ENCODE measurements at places on chromosomes 11 and 22.

DNA sequence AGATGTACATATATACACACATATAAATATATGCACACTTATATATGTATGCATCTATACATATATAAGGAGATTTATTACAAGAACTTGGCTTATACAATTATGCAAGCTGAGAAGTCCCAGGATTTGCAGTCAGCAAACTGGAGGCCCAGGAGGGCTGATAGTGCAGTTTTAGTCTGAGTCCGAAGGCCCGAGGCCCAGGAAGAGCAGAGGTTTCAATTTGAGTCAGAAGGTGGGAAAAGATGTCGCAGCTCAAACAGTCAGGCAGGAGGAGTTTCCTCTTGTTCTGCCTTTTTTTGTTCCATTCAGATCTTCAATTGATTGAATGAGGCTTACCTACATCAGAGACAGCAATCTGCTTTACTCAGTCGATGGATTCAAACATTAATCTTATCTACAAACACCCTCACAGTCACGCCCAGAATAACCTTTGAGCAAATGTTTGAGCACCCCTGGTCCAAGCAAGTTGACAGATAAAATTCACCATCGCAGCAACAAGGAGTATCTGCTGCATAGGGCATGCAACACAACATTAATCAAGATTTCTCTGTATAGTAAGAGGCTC, 4.0 kb upstream of the SGSM1 start:
- DNase-seq, result no peak

DNA sequence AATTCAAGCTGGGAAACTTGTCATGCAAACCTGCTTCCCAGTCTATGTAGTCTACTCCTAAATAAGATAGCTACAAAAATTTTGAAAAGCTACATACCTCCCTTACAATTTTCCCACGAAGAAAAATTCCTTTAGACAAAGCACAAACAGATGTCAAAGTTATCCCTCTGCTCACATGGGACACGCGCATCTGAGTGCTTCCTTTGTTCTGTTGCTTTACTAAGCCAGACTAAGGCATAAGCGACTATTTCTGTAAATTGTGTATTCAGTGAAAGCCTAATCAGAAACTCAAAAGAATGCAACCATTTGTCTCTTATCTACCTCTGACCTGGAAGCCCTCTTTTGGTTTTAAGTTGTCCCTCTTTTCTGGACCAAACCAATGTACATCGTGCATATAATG, 583.7 kb upstream of the B3GAT1 start:
- no peak for DNase-seq

- no peak for DNase-seq
Measured at GRCh38 chr11:130779943-130780342, 136.3 kb downstream of the SNX19 start.

GRCh38 chr11:65744026-65744698, 23.6 kb upstream of the RNASEH2C start:
- DNase-seq, result no peak

DNA sequence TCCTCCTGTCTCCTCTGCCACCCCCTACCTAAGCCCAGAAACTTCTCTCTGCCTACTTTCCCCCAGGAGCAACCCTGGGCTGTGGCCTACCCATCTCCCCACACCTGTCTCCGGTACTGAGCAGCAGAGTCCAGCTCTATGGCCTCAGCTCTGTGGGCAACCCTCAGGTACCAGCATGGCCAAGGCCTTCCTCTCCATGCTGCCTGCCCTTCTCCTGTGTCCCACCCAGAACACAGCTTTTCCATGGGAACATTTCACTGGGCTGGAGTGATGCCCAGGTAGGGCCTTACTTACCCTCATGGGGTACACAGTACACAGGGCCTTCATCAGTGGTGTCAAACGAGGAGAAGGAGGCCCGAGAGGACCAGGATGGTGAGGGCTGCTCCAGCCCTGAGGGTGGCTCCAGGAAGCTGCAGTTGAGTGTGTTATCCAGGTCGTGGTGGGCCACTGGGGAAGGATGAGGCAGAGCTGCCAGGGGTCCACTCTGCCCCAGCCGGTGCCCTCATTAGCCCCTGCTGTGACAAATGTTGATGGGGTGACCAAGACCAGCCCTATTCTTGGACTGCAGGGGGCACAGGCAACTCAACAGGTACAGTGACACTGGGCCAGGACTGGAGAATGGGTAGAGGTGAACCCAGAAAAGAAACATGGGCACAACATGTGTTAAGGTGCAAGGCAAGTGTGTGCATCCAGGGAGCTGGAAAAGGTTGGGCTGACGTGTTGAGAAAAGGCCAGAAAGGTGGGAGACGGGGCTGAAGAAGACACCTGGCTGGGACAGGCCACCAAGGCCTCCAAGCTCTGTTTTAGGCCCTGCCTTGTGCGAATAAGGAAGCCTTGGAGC, 10.3 kb downstream of the SCARF2 start:
- no peak for DNase-seq

- DNase-seq, result peak; percentile 42
Measured at GRCh38 chr11:14908214-14908880, 16.3 kb upstream of the CYP2R1 start.

DNA sequence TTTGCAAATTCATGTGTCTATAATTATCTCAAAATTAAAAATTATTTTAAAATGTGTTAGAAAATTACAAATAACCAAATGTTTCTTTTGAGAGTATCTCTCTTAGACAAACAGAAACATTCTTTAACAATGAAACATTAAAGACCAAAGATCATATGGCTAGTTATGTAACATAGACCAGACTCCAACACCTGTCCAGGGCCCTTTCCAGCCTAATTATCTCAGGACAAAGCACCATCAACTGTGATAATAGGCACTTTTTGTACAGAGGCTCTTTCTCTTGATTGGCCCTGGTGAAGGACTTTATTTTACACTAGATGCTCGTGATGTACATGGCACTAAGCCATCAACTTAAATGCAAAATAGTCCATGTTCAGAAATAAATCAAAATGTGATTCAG, 5.0 kb upstream of the PLEKHA7 start:
- no peak for DNase-seq

DNA sequence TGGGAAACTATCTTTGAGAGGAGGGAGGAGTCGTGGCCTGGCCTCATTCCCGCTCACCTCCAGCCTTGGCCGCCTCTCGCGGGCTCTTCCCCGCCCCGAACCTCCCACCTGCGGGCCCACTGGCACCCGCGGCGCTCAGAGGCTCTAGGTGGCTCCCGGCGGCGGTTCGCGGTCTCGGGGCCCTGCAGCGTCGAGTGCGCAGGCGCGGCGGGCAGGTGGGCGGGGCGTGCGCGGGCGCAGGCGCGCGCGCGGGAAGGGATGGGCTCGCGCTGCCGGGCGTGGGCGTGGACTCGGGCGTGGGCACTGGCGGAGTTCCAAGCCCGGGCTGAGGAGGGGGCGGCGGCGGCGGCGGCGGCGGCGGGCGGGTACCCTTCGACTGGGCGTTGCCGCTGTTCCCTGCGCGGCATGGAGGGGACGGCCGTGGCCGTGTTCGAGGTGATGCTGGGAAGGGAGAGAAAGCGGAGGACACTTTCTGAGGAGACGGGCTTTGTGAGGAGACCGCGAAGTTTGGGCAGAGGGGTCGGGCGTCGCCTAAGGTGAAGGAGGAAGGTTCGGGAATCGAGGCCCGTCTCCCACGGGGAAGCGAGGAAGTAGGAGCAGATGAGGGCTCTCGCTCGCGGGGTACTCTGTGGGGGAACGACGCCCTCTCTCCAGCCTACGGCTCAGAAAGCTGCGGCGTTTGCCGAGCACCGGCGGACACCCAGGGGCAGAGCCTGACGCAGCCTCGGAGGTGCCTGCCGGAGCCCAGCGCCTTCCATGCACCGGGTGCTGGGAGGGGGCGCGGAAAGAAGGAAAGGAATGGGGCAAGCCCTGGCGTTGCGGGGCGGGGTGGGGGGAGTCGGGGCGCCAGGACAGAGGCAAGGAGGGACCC, 15.7 kb upstream of the SPTBN2 start:
- peak; percentile 82 for DNase-seq

GRCh38 chr11:87259736-87260135, 222.0 kb downstream of the TMEM135 start:
- no peak for DNase-seq

- DNase-seq, result no peak
Measured at GRCh38 chr11:94924612-94925011, 48.7 kb downstream of the CWC15 start.

GRCh38 chr11:102276362-102276761, 40.9 kb upstream of the BIRC3 start:
- no peak for DNase-seq

DNA sequence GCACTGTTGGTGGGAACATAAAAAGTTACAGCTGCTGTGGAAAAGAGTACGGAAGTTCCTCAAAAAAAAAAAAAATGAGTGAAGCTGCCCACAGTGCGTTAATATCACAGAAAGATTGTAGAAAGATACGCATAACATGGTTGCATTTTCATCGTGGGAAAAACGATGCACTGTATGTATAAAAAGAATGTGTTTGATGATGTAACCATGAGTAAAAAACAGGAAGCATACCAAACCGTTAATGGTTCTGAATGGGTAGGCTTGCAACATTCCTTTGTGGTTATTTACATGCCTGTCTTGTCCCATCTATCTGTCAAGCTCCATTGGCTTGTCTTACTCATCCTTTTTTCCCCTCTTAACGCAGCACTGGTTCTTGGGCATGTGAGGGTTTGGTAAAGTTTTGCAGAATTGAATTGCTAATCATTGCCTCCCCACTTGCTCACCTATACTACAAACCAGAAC, 33.8 kb upstream of the DKK3 start:
- peak; percentile 92 for DNase-seq

- DNase-seq, result no peak
Measured at GRCh38 chr11:18581825-18582224, 6.7 kb downstream of the UEVLD start.

DNA sequence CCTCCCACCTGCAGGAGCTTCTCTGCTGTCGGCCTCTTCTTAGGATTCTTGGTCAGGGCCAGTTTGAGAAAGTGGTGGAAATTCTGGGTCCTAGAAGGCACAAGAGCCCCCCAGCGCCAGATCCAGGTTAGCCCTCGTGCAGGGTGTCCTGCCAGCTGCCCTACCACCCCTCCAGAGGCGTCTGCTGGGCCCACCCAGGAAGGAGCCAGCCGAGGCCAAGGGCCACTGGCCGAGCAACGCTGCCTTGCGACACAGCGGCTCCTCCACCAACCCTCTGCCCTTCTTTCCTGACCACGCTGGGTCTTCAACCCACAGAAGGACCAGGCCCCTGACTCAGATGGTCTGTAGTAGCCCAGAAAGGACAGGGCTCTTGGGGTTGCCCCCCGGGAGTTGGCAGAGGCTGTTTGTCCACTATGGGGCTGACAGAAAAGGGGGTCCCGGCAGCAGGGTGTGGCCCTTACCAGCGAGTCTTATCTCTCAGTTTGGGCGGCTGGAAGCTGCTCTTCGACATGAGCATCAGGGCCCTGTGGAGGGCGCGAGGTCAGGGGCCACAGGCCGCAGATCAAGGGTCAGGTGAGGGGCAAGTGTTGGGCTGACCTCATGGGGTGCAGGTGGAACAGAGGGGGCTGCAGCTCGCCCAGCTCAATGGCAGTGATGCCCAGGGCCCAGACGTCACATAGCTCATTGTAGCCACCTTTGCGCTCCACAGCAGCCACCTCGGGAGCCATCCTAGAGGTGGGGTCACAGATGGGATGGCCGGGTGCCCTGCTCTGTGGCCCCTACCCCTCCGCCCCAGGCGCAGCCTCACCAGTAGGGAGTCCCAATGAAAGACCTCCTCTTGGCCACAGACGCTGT, 2.5 kb downstream of the MAP4K2 start:
- no peak for DNase-seq

DNA sequence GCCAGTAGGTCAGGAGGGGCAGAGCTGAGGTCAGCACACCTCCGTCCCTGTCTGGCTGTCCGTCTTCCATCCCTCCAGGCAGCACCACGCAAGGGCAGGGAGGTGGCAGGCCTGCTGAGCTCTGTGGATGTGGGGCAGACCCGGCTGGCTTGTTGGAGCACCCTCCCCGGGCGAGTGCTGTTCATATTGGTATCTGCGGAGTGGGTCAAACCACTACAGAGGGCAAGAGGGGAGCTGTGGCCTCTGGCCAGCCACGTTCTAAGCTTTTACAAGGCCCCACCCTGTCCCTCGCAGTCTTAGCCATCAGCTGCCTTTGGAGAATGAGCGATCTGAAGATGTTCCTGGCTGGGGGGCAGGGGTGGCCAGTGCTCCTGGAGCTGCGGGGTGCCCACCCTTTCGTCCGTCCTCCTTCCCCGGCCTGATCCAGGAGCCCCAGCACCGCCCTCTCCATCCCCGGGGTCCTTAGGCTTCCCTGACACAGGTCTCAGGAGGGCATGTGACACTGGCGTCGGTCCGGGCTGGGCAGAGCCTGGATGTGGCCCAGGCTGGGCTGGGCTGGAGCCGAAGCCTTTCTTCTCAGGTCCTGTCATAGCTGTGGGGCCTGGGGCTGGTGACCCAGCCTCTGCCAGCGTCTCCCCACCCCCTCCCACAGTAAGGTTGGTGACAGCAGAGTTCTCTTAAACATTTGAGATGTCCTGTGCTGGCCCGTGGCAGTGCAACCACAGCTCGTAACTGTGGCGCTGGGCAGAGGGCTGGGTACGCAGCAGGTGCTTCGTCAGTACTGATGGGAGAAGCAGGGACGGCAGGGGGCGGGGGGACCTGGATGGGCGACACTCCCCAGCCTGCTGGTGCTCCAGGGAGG, 31.7 kb upstream of the GRAMD4 start:
- DNase-seq, result no peak

GRCh38 chr11:4808476-4808875, 4.3 kb upstream of the OR52R1 start:
- DNase-seq, result no peak

- peak; percentile 88 for DNase-seq
Measured at GRCh38 chr22:45072322-45072903, 62.6 kb upstream of the PHF21B start.

- no peak for DNase-seq
Measured at GRCh38 chr11:12968826-12969225, 40.3 kb upstream of the RASSF10 start.

- no peak for DNase-seq
Measured at GRCh38 chr11:121478895-121479697, 26.3 kb upstream of the SORL1-AS1 start.

- no peak for DNase-seq
Measured at GRCh38 chr11:134583397-134583990, 171.5 kb upstream of the B3GAT1 start.

DNA sequence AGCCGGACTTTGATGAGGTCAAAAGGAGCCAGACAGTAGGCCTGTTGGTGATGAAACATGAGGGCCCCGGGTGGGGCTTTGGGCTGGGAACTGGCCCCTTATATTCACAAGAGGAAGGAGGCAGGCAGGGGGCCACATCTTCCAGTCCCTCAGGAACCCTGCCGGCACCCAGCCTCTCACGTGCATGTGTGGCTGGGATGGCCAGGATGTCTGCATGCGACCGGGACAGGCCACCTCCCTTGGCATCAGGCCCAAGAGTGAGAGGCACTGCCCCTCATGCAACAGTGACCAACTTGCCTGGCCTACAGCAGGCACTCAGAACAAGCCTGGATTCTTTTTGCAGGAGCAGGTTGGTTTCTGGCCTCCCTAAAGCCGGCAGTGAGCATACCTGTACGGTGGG, 5.4 kb downstream of the SLC25A45 start:
- DNase-seq, result no peak

DNA sequence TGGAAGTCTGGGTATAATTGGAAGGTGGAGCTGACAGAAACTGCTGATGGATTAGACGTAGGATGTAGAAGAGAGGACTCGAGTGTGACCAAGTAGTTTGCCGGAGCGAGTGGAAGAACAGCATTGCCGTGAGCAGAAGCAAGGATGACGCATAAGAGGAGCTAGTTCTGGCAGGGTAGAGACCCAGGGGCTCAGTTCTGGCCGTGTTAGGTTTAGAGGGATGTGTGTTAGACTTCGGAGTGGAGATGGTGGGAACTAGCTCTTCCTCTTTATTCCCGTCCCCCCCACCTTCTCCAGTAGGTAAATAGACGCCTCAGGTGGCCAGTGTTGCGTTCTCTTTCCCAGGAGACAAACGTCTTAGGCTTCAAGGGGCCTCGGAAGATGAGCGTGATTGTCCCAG, 19.1 kb downstream of the TUB start:
- DNase-seq, result no peak

Data from mammary epithelial cell (primary cell).